Inflammatory macrophage treated with lipopolysaccharide for 1 hour (primary cell): ENCODE measurements at places on chromosomes 4 and X.

DNA sequence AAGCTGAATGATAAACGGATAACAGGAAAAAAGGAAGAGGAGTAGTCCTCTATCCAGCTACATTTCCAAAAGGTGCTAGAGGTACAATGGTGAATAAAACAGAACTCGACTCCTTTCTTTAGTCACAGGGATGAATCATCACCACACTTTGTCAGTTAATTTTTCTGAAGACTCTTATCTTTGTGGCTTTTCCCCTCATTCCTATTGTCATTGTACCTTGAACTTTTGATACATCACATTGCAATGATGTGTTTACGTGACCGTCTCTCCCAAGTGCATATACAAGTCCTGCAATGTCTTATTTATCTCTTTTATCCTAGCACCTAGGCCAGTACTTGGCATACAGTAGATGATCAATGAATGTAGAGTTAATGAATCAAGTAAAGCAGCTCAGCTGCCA lies 134.7 kb downstream of the LHFPL1 start:
- DNase-seq: no peak

GRCh38 chr4:144787365-144788258 lies 141.7 kb downstream of the HHIP start:
- DNase-seq: peak; percentile 10

GRCh38 chrX:126695375-126695896 lies 124.1 kb upstream of the PRR32 start:
- no peak for DNase-seq

- no peak for DNase-seq
Measured at GRCh38 chrX:143306991-143307937, 210.0 kb downstream of the SPANXN3 start.

DNA sequence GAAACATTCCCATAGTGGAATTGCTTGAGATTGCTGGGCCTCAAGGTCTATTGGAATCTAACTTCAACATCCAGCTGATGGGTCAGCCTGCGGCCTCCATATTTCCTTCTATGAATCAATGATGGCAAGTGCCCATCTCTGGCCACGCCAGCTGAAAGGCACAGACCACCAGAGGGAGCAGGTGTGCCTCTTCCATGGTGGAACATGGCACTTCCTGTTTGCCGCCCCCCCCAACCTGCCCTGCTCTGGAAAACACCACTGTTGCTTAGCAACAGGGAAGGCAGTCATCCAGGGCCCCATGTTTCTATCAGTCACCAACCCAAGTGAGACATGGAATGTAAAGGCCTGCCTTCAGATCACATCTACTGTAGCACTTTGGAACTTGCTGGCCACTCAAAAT lies 11.6 kb downstream of the PAGE4 start:
- DNase-seq: peak; percentile 33

DNA sequence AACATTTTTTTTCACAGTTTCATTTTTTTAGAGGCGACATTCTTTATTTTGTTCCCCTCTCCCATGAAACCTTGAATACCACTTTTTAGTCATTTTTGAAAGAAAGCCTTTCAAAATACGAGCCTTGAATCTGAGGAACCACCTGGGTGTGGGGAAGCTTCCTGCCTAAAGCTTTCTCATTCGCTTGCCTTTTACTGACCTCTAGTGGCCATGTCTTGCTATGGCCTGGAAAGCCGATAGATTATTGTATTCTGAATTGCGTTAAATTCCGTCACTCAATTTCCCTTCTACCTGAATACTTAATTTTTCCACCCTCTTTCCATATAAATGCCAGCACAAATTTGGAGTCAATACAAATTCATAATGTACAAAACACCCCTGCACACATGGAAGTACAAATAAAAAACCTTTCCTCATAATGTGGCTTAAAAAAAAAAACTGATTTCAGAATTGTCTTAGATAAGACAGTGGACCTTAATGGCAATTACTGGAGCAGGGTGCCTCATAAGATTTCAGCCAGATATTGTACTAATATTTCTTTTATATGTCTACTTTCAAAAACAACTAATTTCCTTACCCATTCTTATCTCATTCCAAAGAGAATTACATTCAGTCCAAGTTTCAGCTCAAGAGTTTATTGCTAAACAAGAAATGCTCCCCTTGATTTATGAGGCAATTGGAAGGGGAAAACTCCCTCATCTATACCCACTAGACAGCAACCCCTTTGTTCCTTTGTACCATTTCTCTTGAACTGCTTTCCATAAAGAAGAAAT lies 217.9 kb downstream of the CENPC start:
- peak; percentile 34 for DNase-seq

GRCh38 chr4:11505221-11505971 lies 76.7 kb upstream of the HS3ST1 start:
- no peak for DNase-seq

- no peak for DNase-seq
Measured at GRCh38 chr4:104451573-104451972, 43.1 kb downstream of the CXXC4 start.

DNA sequence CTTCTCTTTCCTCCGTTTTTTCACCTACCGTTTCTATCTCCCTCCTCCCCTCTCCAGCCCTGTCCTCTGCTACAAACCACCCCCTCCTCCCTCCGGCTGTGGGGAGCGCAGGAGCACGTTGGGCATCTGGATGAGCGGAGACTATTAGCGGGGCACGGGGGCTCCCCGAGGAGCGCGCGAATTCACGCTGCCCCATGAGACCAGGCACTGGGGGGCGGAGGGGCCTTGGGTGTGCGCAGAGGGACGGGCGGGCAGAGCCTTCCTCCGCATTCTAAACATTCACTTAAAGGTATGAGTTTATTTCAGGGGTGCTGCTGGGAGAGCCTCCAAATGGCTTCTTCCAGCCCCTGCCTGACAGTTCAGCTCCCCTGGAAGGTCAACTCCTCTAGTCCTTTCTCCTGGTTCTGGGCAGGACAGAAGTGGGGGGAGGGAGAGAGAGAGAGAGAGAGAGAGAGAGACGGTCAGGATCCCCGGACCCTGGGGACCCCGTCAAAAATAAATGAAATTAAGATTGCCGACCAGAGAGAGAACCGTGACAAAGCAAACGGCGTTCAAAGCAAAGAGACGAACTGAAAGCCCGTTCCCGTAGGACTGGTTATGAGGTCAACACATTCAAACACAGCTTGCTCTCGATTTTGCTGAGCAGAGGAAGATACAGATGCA lies 5.0 kb downstream of the SHOX start:
- DNase-seq: no peak

GRCh38 chr4:90792696-90793095 lies 665.5 kb downstream of the CCSER1 start:
- DNase-seq: no peak

- no peak for DNase-seq
Measured at GRCh38 chr4:188492886-188493285, 353.6 kb downstream of the TRIML1 start.

DNA sequence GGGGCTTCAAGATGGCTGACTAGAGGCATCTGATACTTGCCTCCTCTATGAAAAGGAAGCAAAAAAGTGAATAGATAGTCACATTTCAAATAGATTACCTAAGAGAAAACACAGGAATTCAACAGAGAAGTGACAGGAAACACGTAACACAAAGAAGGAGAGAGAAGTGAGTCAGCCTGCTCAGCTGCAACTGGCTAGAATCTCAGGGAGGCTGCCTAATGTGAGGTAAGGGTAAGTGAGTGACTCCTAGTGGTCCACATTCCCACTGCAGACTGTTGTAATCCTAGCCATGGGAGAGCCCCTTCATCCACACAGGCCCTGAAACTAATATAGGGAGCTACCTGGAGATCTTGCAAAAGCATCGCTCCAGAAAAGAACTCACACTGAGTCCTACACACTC lies 179.2 kb downstream of the SLC7A11 start:
- DNase-seq: no peak

DNA sequence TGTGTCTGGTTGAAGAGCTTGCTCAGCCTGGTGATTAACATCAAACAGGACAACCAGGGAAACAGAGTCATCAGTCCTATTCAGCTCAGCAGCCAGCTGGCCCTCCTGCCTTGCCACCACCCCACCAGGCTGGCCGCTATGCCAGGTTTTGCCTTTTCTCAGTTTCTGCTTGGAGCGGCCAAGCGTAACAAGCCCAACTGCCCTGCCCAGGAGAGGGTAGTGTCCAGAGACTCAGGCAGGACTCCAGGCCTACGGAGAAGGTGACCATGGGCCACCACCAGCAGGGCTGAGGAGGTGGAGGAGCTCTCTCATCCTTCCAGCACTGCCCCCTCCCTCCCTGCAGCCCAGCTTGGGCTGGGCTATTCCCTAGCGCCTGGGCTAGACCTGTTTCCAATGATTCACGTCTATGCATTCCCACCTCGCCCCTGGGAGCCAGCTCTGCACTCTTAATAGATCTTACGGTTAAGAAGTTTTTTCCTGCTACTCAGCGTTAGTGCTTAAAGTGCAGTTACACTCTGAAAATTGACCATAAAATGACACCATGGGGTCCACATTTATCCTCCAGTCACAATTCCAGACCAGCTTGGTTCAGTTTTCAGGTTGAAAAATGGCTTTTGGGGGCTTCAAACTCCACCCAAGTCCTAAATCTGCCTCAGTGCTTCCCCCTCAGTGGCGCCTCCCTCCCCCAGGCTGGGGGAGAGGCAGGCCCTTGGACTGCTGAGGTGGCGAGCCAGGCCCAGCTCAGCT lies 124.0 kb upstream of the PJA1 start:
- DNase-seq: no peak

- no peak for DNase-seq
Measured at GRCh38 chr4:138916763-138917162, 98.8 kb upstream of the NOCT start.

DNA sequence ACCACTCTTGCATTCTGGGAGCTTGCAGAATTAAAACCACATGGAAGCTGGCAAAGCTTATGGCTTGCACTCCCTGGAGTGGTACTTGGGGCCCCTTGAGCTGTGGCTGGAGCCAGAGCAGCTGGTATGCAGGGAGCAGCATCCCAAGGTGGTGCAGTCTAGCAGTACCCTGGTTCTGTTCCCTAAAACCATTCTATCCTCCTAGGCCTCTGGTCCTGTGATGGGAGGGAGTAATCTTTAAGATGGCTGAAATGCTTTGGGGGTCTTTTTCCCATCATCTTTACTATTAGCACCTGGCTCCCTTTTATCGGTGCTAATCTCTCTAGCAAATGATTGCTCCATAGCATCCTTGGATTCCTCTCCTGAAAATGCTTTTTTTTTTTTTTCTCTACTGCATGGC lies 56.1 kb downstream of the MAGEB17 start:
- no peak for DNase-seq

DNA sequence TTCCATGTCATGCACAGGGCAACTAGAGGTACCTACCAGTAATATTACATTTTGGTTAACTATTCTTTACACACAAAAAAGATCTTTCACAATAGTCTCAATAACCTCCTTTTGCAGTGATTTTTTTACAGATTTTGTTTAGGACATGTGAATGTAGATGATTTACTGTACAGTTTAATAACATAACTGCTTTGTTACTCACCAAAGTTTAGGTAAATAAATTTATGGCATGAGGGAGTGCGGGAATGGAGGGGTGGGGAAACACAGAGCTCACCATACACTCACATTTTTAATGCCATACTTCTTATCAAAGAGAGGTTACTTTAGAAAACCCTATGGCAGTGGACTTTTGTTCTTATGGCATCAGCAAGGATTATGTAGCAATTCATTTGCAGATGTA lies 93.1 kb upstream of the TEX13A start:
- no peak for DNase-seq

DNA sequence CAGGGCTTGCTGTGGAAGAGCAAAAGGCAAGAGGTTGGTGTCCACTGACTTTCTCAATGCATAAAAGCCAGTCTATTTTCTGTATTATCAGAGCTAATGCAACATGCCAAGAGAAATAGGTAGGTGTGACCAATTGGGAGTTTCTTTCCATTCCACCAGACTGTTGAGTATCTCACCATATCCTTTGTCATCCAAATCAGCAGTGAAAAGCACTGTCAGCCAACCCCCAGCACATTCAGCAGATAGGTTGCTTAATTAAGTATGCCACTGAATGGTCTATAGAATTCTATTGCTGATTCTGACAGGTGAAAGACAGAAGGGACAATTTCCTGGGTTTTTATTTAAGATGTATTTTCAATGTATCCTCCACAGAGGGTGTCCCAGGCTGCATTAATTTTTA lies 139.8 kb downstream of the HS6ST2 start:
- DNase-seq: no peak

DNA sequence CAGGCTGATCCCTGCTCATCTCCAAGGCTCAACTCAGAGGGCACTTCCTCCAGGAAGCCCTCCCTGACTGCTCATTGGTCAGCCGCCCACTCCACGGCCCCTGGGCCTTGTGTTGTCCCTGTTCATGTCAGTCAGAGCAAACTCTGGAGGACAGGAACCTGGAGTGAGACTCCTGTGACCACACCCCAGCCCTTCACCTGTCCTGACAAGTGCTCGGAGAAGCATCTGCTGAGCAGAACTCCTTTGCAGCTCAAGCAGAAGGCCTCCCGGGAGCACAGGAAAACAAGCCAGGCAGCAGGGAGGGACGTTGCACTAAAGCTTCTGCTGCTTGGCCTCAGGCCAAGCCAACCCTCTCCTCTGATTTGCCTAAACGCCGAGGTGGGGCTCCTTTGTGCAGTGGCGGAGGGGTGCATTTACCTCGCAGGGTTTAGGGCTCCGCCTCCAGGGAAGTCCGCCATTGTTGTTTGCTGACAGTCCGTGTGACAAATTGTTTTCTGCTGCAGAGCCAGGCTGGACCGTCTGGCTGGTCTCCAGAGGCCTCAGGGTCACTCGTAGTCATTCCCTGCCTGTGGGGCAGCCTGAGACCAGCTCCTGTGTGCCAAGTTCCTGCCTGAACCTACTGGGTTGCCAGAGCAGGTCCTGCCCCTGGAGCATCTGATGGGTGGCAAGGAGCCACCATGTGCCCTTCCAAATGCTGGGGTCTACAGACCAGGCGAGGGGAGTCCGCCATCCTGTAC lies 61.8 kb downstream of the C4orf50 start:
- DNase-seq: no peak

- DNase-seq: no peak
Measured at GRCh38 chrX:27307546-27307945, 155.6 kb downstream of the PPP4R3C start.

- DNase-seq: no peak
Measured at GRCh38 chr4:121146530-121146929, 17.6 kb downstream of the TNIP3 start.

DNA sequence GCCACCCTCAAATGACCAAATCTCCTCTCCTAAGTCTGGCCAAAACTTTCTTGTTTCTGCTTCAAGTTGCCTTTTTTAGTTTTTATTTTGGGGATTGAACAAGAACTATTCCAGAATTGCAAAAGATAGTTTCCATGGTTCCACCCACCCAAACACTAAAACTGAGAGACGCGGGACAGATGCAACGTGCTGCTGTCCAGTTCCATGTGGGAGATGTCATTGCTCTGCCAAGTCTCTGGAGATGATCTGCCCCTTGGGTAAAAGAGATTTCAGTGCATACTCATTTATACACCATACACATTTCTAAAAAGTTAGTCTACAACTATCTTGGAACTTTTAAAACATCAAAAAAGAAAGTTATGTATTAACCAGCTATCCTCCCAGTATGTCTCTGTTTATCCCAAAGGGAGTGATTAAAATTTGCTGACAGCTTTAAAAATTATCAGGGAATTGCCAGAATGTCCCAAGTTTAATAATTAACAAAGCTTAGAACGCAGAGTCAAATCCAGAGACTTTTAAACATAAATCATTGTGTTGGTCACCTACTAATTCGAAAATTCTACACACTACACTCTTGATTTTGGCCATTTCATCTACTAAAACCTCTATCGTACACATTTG lies 3.2 kb downstream of the MAOB start:
- peak; percentile 22 for DNase-seq
